Smooth muscle cell of the pulmonary artery (primary cell): ENCODE measurements at places on chromosomes 5 and 9. TPM values are rescaled to one million over a fixed set of nuclear protein-coding genes. Genes with fewer than 3 reads are reported as not detected.

Gene RETREG1
- total RNA-seq: 0.83 and 2.4 TPM in 2 replicates

Gene GFPT2
- total RNA-seq: 12.2 and 23.0 TPM in 2 replicates

Gene EDIL3
- 324 and 430 TPM in 2 replicates for total RNA-seq

Gene FAM169A
- total RNA-seq: 0.13 and 0.36 TPM in 2 replicates

Gene TMC1
- total RNA-seq: 0.17 and 0.59 TPM in 2 replicates
